ENCODE measurements at places on chromosomes 5 and 9.

DNA sequence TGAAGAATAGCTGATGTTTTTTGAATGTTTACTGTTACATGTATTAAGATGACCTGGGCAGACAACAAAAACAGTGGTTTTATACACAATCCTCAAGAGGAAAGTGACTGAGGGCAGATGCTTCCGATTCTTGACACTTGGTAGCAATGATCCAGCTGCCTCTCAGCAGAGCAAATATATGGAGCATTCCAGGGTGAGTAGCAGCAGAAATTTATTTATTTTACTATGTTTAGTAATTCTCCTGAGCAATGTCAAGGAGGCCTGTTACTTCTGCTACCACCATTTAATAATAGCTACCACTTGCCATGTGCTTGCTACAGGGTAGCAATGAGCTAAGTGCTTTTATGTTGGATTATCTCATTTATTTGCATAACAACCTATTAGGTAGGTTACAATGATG is 69.1 kb upstream of the NR3C1 start:
- H3K36me3 ChIP-seq, result no peaks in the 10 kb centered on the region
- DNase-seq, result no peak
- H3K27ac ChIP-seq, result no peak overlapping the region
- H3K4me3 ChIP-seq, result no peak overlapping the region
- H3K4me1 ChIP-seq, result no peaks in the 10 kb centered on the region

- H3K4me1 ChIP-seq, result peaks cover 85% of the 10 kb centered on the region
- H3K36me3 ChIP-seq, result peaks cover 1% of the 10 kb centered on the region
- H3K27me3 ChIP-seq, result no peaks in the 10 kb centered on the region
- H3K27ac ChIP-seq, result peak overlapping the region; percentile 95
- H3K4me3 ChIP-seq, result peak overlapping the region; percentile 30
- peak; percentile 53 for DNase-seq
Measured at GRCh38 chr9:89536600-89536999, 38.7 kb upstream of the SEMA4D start.

GRCh38 chr5:172280929-172281328 is 2.6 kb downstream of the UBTD2 start:
- H3K4me1 ChIP-seq, result peaks cover 29% of the 10 kb centered on the region
- no peak for DNase-seq
- peaks cover 18% of the 10 kb centered on the region for H3K27me3 ChIP-seq
- no peak overlapping the region for H3K27ac ChIP-seq
- H3K4me3 ChIP-seq, result no peak overlapping the region

GRCh38 chr9:79701651-79702050 is 129.9 kb downstream of the TLE4 start:
- H3K27me3 ChIP-seq, result no peaks in the 10 kb centered on the region
- no peak overlapping the region for H3K27ac ChIP-seq
- H3K4me1 ChIP-seq, result peaks cover 14% of the 10 kb centered on the region
- no peak overlapping the region for H3K4me3 ChIP-seq
- no peak for DNase-seq
- peaks cover 22% of the 10 kb centered on the region for H3K36me3 ChIP-seq

DNA sequence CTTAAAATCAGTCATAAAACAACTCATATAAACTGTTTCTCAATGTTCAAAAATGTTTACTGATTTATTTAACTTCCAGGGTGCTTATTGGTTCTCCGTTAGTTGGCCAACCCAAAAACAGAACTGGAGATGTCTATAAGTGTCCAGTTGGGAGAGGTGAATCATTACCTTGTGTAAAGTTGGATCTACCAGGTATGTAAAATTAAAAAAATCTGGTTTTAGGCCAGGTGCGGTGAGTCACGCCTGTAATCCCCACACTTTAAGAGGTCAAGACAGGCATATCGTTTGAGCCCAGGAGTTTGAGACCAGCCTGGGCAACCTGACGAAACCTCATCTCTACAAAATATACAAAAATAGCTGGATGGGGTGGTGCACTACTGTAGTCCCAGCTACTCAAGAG is 73.7 kb downstream of the ITGA1 start:
- no peaks in the 10 kb centered on the region for H3K4me1 ChIP-seq
- H3K27ac ChIP-seq, result no peak overlapping the region
- no peak for DNase-seq
- no peaks in the 10 kb centered on the region for H3K36me3 ChIP-seq
- no peak overlapping the region for H3K4me3 ChIP-seq

GRCh38 chr9:98972716-98973115 is 29.0 kb downstream of the COL15A1 start:
- DNase-seq, result no peak
- H3K4me1 ChIP-seq, result peaks cover 5% of the 10 kb centered on the region
- no peak overlapping the region for H3K27ac ChIP-seq
- no peak overlapping the region for H3K4me3 ChIP-seq
- H3K36me3 ChIP-seq, result no peaks in the 10 kb centered on the region
- H3K27me3 ChIP-seq, result peaks cover 51% of the 10 kb centered on the region

DNA sequence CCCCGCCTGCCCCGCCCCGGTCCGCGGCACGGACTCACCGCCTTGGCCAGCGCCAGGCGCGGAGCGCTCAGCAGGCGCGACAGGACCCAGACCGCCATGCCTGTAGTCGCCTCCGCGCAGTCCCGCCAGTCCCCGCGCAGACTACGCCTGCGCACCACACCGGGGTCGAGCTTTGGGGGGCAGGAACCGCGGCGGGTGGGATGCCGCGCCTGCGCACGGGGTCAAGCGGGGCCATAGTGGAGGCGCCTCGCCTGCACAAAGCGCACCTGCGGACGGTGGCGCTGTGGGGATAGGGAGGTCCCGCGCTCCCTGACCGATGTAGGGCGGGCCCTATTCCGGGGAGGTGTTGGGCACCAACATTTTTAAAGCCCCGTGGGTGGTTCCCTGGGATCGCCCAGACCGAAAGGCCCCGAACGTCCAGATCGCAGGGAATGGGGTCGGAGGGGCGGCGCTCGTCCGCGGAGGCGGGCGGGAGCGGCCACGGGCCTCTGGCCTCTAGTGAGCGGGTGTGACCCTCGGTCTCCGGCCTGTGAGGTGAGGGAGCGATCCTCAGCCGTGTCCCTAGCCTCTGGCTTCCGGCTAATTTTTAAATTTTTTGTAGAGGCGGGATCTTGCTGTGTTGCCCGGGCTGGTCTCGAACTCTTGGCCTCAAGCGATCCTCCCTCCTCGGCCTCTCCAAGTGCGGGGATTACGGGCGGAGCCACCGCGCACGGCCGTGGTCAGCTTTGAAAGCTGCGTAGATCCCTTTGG is 70.8 kb upstream of the LPCAT1 start:
- H3K4me3 ChIP-seq, result peak overlapping the region; percentile 75
- no peak overlapping the region for H3K27ac ChIP-seq
- H3K27me3 ChIP-seq, result no peaks in the 10 kb centered on the region
- H3K4me1 ChIP-seq, result peaks cover 10% of the 10 kb centered on the region
- DNase-seq, result peak; percentile 75

- H3K27ac ChIP-seq, result no peak overlapping the region
- H3K36me3 ChIP-seq, result no peaks in the 10 kb centered on the region
- no peak for DNase-seq
Measured at GRCh38 chr9:94480205-94480604, 74.7 kb upstream of the PCAT7 start.

Measured in activated naive CD4-positive, alpha-beta T cell treated with anti-CD3 and anti-CD28 coated beads, Interleukin-2, amount 10 ng/mL, durations not matched to agents 7 days and 5 days (primary cell).